CD4-positive, alpha-beta T cell (primary cell): ENCODE measurements at places on chromosomes 5 and 9.
A peak's percentile ranks its signal among the peaks of the same experiment; 100 is the strongest.

DNA sequence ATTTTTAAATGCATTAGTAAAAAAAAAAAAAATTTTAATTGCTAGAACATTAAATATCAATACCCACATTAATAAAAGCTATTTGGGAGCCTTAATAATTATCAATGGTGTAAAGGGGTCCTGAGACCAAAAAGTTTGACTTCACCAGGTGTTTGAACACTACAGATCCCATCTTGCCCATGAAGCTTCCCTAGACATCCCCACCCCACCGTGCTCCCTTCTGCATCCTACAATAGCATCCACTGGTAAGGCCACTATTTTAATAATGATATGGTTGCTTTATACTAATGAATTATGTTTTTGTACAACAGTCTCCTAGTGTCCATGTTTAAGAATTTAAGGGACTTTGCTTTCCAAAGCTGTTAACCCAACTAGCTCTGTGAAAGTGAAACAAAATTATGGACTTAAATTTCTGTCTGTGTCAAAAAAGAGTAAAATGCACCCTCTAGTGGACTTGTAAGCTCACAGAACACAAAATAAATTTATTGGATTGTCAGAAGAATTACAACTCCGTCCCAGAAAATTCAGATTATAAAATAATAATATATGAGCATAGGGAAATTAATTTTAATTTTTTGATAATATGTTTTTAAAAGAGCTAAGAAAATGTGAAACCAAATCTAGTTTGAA lies 76.0 kb downstream of the ARL15 start:
- no peak for DNase-seq

DNA sequence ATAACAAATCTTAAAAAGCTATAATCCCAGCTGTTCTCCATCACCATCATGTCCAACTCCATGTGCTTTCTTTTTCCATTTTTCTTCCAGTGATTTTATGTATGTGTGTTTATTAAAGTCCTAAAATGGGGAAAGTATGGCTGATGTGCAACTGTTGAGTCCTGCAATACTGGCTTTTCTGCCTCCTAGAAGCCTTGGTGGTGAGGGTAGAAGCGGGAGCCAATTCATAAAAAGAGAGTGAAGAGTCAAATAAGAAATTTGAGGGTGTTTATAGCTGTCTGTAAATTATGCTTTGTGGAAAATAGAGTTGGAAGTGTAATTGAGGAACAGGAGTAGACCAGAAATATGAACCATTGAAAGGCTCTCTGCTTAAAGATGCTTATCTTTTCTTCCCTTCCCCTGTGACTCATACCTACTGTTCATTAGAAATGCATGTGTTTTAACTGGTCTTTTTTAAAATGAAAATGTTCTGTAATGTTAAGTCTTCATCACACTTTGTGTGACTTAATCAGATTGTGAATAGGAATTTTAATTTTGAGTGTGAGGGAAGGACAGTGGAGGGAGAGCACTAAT lies 80.1 kb downstream of the ZCCHC7 start:
- no peak for DNase-seq

DNA sequence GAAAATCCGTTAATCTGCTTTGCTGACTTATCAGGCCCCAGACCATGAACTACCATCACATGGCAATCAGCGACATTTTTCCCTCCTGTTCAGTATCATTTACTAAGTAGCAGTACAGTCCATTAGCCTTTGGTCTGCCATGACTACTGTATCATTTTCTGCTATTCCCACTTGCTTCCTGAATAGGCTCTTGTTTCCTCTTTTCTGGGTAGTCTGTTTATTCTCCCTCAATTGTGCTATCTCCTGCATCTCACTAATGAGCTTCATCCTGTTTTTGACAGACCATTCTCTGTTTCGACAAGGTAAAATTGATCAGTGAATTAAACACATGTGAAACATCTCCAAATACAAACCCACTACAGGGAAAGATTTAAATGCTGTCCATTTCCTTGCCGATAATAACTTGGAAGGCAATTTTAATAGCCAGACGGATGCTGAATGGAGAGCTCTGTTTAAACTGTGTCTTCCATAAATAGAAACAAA lies 263.5 kb upstream of the ANKRD55 start:
- DNase-seq = no peak

DNA sequence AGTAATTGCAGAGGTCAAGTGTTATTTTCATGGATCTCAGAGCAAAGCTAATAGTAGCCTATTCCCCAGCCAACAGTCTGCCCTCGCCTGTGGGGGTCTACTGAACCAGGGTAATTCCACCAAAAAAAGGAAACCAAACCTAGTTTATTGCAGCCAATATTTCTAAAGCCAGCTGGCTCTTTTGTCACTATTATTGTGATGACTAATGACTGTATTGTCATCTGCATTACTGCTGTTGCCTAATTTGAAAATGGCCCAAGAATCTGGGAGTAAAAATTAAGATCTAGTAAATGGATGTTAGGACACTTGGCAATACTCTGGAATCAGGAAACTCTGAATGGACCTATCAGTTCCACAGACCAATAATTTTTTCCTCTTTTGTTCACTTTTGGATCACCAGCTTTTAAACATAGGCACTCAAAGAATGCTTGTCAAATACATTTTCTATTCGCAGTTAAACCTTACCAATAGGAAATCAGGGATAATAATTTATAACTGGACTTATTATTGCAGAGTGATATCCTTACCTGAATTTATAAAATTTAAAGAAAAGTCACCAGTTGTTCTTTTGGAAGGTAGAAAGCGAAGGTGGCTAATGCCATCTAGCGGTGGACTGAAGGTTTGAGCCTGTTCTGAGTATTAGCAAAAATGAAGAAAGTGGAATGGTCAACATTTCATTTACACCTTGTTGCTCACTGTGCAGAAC lies 69.2 kb downstream of the SYK start:
- DNase-seq = peak; percentile 67

DNA sequence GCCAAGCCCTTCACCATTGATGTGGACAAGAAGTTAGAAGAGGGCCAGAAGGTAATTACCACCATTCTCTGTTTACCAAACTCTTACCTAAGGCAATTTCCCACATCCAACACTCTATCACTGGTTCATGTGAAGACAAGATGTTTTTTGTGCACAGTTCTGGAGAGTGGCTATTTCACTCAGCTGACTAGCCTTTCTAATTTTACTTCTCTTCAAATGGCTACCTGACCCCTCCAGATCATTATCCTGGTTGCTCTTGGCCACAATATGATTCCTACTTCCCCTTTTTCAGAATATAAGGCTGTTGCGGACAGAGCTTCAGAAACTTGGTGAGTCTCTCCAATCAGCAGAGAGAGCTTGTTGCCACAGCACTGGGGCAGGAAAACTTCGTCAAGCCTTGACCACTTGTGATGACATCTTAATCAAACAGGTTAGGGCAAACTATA lies 7.1 kb downstream of the KIF20A start:
- DNase-seq = no peak

DNA sequence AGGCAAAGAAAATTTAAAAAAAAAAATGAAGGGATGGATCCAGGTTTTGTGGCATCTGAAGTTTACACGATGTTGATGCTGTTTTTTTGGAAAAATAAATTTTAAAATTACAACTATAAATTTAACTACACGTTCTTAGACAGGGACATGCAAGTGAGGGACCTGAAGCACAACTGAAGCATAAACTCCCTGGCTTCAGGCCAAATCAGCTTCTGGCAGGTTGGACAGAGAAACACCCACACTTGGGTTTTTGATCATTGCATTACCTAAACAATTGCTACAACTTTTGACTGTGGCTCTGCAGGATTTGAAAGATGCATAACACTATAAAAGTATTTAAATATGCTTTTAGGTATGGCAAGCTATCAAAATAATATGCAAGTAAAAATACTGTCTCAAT lies 1318.3 kb upstream of the DMAC1 start:
- DNase-seq = no peak

DNA sequence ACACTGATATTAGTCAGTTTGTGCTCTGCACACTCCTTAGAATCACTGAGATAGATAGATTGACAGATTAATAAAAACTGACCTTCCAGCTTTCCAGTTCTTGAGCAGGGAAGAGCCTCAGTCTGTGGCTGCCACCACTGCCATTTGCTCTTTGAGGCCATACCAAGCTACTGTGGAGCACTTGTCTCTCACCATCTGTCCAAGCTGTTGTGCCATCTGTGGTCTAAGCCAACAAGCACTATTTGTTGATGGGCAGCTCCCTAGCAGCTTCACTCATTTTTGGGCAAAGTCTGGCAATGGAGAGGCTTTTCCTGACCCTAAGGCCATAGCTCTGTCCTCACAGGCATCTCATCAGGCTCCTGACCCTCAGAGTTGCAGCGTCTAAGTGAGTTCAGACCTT lies 30.4 kb downstream of the HTR1A start:
- DNase-seq = no peak

GRCh38 chr5:36040651-36041536 lies 25.8 kb downstream of the UGT3A2 start:
- no peak for DNase-seq

GRCh38 chr5:151580239-151580638 lies 10.9 kb downstream of the FAT2 start:
- no peak for DNase-seq

DNA sequence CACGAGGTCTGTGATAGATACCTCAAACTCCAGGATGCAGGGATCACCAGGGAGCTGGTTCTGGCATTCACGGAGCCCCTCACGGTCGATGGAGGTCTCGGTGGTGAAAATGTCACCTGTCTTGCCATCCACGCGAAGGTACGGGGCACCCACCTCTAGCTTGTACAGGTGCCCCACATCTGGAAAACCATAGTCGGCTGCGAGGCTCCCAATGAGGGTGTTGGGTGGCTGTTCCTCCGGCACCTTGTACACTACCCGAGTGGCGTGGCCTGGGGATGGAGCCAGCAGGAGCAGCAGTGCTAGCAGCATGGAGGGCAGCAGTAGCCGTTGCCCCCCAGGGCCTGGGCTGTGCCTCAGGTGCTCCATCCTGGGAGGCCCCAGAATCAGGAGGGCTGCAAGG lies 9.2 kb downstream of the PCDH1 start:
- no peak for DNase-seq

- DNase-seq = no peak
Observed at GRCh38 chr9:15307523-15307841, 466 bp upstream of the TTC39B start.

DNA sequence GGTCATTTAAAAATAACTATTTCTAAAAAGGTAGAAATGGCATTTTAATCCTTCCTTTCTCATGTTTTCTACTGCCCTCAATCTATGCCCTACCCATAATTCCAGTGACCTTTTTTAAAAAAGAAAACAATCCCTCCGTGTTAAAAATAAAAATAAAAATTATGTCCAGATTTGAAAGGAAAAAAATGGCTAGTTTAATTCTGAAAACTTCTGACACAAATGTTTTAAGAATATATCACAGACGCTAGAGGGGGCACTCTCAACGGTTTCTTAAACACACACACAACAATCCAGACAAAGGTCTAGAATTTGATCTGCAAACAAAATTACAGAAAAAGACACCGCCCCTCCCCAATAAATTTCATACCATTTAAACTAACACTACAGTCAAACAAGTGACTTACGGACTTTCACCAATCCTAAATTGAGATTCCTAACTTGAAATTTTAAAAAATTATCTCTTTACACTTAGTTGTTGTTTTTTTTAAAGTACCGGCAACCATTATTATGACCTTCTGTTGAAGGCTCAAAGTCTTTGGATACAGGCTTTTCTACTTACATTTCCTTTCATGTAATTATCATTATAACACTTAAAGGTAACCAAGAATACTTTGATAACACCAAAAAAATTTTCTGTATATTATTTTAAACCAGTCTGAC lies 38.2 kb downstream of the CLINT1 start:
- DNase-seq = no peak

DNA sequence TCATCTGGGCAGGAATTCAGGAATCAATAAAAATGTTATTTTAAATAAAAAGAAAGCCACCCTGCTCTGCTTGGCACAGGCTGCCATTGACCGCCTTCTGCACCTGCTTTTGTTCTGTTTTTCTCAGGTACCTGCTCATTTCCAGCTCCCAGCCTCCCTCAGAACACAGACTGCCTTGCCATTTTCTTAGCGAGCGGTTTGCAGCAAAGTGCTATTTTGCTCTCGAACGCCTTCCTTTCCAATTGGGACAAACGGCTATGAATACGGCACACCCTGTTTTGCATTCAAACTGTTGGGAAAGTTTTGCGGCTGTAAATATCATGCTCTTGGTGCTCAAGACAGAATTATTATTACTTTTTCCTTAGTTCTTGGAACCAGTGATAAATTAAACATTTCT lies 25.1 kb upstream of the FCN1 start:
- no peak for DNase-seq

DNA sequence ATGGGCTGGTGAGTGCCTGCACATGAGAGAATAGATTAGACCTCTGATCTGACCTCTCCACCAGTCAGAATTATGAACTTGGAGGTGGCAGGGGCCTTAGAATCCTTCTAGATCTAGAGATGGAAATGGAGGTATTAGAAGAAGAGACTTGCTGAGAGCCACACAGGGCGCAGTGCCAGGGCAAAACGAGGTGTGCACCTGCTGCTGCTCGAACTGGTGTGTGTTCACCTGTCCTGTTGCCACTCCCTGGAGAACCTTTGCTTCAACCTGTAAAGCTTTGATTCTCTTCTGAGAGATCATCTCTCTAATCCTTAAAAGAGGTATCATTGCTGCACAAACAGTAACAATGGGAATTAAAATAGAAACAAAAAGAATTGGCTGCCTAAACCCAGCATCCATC lies 24.9 kb downstream of the FRMPD1 start:
- DNase-seq = no peak

- DNase-seq = no peak
Observed at GRCh38 chr9:684941-685340, 156.6 kb upstream of the DMRT1 start.

GRCh38 chr5:163569284-163569683 lies 63.9 kb downstream of the MAT2B start:
- DNase-seq = no peak
